IPS-NIHi11 (cell line): ENCODE measurements at places on chromosomes 2 and 18.

- DNase-seq: no peak
These were observed 44.4 kb upstream of the LRRTM1 start for GRCh38 chr2:80348953-80349352.

GRCh38 chr2:46849721-46850556, 65.7 kb downstream of the MCFD2 start:
- no peak for DNase-seq

GRCh38 chr2:200357845-200358244, 51.4 kb downstream of the SPATS2L start:
- no peak for DNase-seq

DNA sequence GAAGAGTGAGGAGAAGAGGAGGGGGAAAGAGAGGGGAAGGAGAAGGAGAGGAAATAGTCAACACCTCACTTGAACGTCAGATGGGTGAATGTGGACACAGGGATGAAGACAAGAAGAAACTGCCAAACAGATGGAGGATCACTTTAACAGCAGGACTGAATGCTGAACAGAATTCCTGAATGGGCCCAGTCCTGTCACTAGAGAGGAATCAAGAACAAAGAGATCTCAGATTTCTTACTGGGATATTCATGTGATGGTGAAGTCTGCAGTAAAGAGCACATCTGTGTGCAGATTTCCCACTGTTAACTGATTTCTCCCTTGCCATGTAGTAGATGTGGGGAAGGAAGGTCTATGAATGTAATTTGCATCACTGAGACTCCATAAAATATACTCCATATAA, 135.4 kb downstream of the L3MBTL4 start:
- no peak for DNase-seq

GRCh38 chr2:39523308-39524044, 86.4 kb upstream of the MAP4K3 start:
- DNase-seq: peak; percentile 38

- no peak for DNase-seq
These were observed 12.2 kb upstream of the DNPEP start for GRCh38 chr2:219399716-219400478.

DNA sequence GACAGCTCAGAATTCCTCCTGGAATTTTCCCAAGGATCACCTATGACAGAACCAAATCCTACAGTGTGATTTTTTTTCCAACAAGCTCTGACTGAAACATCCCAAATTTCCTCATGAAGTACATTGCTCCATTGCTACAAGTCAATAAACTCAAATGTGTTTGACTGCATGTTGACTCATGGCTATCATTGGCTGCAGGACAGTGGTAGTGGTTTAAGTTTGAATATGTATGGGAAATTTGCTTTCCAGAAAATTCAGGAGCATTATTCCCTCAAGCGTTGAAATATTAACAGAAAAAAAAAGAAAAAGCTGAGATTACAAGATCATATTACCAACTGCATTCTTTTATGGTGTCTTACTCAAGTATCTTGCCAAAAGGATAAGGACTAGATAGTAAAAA, 402.8 kb upstream of the DSEL start:
- no peak for DNase-seq

DNA sequence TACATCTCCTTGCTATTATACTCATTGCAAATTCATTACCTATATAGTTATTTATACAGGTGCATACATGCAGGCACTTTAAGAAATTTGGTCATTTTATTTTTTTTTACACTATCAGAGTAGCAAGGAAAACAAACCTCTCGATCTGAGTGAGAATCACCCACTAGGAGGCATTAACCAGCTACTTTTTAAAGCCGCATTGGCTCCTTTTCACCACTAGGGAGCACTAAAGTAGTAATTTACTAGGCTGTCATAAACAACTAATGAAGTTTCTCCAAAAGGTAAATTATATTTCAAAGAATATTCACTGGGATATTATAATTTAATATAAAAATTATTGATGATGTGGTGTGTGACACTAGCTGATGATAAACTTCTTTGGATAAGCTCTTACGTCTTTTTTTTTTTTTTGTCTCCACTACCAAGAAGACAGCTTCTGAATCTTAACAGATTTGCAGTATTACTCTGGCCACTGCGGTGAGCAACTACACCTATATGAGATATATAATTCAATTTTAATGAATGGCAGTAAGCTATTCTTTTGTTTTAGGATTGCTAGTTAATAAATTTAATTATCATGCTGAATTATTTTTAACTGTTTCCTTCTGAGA, 101.9 kb downstream of the NOL4 start:
- peak; percentile 53 for DNase-seq

GRCh38 chr18:7002107-7002506, 115.5 kb downstream of the LAMA1 start:
- peak; percentile 23 for DNase-seq

DNA sequence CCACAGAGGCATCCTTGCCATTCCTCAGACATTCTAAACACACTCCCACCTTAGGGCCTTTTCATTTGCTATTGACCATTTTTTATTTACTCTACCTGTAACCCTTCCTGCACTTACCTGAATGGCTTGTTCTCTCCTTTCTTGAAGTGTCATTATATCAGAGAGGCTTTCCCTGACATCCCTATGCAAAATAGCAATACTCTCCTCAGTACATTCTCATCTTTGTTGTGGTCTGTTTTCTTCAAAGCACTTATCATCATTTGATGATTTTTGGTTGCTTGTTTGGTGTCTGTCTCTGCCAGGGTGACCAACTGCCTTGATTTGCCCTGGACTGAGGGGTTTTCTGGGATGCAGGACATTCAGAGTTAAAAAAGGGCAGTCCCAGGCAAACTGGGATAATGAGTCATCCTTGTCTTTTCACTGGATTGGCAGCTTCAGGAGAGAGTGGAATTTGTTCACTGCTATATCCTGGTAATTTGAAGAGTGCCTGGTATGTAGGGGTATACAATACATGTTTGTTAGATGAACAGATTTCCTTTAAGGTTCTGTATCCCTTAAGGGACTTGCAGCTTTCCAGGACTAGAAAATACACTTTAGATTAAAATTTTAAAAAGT, 102.4 kb downstream of the BABAM2 start:
- peak; percentile 52 for DNase-seq

- no peak for DNase-seq
These were observed 52.3 kb upstream of the SLC39A10 start for GRCh38 chr2:195604706-195605105.

DNA sequence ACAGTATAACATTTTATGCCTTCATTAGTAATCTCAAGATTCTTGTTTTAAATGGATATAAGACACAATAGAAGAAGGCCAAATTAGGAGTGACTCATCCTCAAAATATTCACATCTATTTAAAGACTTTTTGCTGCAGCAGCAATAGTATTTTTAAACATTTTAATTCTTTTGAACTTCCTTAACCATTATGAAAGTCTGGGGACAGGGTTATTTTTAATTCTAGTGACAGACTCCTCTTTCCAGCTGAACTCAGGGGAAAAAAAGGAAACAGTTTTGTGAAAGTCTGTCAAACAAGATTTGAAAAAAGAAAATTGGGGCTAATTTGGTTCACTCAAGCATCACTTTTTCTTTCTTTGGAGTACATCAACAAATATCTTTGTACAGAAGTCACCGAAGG, 541.8 kb downstream of the NUP35 start:
- no peak for DNase-seq

GRCh38 chr2:177771191-177771590, 301.4 kb downstream of the PDE11A start:
- DNase-seq: no peak

GRCh38 chr2:47016172-47016913, 100.7 kb upstream of the MCFD2 start:
- DNase-seq: peak; percentile 78

DNA sequence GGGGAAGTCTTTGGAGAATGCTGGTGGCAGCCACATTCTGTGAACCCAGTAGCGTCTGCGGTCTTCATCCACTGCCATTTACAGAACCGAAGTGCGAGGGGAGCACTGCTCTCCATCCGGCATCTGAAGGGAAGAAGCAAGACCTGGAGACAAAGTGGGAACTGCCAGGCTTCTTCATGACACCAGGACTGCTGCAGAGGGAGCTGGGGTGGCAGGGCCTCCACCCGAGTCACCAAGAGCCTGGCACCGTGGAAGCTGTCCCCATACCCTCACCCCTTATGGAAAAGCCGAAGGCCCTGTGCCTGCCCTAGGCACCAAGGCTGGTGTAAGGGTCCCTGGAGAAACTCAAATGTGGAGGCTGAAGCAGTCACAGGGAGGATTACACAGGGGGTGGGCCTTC, 79.8 kb downstream of the CIB4 start:
- no peak for DNase-seq

GRCh38 chr2:69514406-69514805, 77.2 kb upstream of the NFU1 start:
- peak; percentile 45 for DNase-seq

- peak; percentile 87 for DNase-seq
These were observed 29.2 kb upstream of the TEX44 start for GRCh38 chr2:231563378-231563961.

DNA sequence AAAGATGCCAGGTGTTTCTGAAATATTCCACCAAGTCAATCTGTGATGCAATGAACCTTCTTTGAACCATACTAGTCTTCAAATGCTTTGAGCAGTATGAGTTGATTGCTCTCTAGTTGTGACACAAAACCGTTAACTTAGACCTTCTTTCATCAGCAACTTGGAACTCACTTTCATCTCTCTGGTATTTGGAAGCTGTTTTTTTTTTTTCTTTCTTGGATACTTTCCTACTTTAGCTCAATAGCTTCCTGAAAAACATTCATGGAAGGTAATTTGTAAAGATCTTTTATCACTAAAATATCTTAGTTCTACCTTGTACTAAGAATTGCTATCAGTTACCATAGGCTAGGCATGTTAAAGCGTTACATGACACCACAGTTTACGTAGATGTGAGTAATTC, 1071.9 kb upstream of the CHAC2 start:
- no peak for DNase-seq

- no peak for DNase-seq
These were observed 101.4 kb downstream of the MTX2 start for GRCh38 chr2:176370467-176371171.

DNA sequence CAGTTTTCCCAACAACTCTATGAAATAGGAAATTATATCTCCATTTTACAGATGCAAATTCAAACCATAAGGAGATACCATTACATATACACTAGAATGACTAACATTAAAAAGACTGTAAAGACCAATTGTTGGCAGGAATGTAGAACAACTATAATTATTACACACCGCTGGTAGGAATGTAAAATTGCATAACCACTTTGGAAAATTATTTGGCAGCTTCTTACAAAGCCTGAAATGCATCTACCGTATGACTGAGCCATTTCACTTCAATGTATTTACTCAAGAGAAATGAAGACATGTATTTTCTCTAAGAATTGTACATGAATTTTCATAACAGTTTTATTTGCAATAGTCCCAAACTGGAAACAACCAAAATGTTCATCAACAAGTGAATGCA, 189.1 kb upstream of the BCL2L11 start:
- no peak for DNase-seq

DNA sequence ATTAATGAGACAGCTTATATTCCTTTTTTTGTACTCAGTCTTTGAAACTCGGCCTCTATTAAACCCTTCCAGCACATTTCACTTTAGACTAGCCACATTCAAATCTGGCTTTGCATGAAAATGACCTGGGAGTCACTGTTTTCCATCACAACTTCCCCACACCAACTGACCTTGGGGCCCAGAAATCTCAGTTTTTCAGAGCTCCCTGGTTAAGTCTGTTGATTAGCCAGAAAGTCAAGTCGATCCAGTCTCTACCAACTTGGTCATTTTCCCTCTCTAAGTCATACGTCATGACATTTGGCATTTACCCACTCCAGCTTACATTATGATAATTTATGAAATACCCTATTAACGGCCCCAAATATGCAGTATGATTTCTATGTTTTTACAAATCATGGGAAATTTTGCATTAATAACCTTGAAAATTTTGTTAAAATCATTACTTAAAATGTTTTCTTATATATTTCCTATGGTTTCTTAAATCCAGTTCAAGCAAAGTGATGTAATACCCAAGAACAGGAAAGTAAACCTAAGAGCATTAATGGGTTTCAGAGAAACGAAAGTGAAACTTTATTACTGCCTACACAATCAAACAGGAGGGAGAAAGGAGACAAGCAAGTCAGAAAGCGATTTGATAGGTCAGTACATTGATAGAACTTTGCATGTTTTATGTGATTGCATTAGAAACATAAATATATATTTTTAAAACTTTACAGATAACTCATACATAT, 77.1 kb downstream of the SPATS2L start:
- DNase-seq: peak; percentile 47

- no peak for DNase-seq
These were observed 75.2 kb downstream of the RIT2 start for GRCh38 chr18:43040281-43040680.

GRCh38 chr2:19250906-19251305, 107.5 kb downstream of the OSR1 start:
- no peak for DNase-seq

GRCh38 chr2:43993437-43993836, 2.4 kb downstream of the LRPPRC start:
- DNase-seq: no peak

DNA sequence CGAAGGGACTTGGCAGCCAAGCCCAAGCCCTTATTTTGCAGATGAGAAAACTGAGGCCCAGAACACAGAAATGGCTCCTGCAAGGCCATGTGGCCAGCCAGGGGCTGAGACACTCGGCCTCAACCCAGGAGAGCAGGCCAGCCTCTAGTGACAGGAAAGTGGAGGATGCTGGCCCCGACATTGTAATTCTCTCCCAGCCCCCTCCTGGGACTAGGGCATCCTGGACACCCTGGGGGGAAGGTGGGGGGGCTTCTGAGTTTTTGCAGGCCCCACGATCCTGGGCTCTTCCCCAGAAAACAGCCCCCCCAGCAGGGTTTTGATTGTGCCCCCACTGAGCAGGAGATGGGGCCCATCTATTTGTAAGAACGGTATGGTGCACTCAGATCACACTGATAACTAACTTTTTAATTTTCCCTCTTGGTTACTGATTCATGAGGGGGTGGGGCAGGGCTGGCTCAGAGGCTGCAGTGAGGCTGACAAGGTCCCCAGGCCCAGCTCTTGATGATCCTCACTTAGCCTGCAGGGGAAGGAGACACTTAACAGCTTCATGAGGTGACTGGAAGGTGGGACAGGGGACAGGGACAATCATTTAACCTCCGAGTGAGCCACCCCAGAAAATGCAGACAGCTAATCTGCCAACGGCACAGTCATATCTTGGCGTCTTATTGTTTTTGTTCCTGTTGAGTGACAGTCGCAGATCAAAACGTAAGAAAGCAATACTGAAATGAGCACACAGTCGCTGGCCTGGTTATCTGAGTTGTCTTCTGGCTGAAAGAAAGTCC, 18.9 kb downstream of the SMAD7 start:
- DNase-seq: no peak

DNA sequence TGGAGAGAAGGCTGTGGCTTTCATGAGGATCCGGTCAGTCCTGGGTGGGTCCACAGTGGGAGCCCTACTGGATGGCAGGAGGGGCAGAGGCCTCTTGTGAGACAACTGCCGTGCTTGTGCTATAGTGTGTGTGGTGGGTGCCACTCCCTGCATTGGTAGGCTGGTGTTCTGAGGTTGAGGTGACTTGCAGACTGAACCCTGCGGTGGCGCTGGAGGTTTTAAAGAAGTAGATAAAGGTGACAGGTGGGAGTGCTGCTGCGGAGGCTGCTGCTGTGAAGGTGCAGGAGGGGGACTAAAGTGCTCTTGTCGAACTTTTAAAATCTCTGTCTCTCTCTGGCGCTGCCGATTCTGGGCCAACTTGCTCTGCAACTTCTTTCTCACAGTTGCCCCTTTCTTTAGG, 29.7 kb downstream of the INO80D start:
- no peak for DNase-seq

GRCh38 chr18:31030574-31031278, 11.8 kb downstream of the DSC3 start:
- no peak for DNase-seq
